ENCODE measurements at places on chromosomes 2 and 18.

DNA sequence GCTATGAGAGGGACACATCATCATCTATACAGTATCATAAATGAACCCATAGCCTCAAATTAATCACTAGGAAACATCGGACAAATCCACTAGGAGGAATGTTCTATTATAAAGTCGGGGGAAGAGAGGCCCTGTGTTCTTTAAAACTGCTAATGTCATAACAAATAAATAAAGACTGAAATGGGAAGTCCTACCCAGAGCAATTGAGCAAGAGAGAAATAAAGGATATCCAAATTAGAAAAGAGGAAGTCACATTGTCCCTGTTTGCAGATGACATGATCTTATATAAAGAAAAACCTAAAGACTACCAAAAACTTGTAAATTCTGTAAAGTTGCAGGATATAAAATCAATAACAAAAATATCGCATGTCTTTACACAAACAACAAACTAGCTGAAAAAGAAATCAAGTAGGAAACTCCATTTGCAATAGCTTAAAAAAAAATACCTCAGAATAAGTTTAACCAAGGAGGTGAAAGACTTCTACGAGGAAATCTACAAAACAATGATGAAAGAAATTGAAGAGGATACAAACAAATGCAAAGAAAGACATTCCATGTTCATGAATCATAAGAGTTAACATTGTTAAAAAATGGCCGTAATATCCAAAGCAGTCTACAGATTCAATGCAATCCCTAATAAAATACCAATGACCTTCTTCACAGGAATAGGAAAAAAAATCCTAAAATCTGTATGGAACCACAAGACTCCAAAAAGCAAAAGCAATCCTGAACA is 30.6 kb downstream of the RTN4 start:
- DNase-seq, result no peak

DNA sequence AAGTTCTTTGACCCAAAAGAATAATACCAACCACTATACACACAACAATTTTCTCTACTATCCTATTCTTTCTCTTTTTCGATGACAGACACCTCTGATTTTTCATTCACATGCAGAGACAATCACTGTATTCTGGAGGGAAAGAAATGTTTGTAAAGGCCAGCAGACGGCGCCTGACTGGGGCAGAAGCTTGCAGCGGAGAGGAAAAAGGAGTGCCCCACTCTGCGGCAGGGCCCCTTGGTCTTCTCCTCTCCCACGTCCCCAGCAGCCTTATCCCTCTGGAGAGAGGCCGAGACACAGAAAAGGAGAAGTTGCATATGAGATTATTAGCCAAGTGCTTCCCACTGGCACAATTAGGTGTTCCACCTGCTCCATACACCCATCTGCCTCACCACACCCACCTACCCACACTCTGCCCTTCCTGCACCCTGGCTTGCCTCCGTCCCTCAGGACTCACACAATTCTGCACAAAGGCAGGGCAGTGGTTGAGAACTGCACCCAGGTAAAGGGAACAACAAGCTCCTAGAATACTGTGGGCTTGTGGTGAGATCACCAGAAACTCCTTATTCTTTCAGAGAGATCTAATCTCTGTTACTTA is 687.3 kb downstream of the NRXN1 start:
- DNase-seq, result no peak

DNA sequence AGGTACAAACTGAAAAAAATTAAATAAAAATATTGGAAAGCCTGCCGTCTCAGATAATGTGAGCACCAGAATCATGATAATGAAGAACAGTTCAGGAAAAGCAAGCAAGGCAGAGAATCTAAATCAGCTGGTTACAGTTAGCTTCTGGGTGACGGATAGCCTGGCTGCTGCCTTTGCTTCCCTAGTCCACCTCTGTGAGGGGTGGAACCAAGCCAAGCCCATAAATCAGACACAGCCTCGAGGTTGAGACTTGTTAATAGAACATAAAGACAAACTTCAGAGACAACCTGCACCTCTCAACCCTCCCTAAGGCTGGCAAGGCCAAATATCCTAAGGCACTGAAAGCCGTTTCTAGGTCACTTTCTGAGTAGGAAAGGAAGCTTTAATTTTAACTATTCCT is 334.7 kb upstream of the SLC39A10 start:
- DNase-seq, result peak; percentile 37

DNA sequence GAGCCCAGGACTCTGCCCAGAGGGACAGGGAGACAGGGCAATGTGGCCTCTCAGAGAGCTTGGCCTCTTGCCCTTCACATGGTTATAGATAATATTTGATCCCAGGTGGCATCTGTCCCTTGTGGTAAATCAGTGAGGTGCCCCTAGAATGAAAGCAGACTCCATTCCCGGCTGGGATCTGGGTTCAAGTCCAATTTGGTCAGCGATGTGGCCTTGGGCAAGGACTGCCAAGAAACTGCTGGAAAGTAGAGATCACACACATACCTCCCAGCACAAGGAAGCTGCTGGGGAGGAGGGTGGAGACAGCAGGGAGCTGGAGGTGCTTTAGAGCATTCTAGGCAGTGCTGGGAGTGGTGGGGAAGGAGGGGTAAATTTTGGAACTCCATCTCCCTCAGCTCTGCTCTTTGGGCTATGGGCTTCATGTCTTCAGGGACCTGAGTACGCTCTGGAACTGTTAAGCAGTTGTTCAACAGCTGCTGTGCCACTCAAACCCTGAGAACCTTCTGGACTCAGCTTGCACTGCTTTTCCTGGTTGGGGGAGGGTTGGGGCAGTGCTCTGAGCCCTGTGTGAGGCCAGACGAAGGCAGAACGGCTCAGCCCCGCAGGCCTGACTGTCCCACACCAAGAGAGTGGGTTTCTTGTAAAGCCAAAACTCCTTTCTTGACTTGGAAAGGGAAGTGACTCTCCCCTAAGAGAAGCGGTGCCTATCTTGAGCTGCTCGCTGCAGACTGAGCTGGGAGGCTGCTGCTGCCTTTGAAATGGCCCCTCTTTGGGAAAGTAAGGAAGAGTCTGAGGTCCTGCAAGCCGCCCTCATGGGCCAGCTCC is 23.0 kb downstream of the INPP5D start:
- no peak for DNase-seq

DNA sequence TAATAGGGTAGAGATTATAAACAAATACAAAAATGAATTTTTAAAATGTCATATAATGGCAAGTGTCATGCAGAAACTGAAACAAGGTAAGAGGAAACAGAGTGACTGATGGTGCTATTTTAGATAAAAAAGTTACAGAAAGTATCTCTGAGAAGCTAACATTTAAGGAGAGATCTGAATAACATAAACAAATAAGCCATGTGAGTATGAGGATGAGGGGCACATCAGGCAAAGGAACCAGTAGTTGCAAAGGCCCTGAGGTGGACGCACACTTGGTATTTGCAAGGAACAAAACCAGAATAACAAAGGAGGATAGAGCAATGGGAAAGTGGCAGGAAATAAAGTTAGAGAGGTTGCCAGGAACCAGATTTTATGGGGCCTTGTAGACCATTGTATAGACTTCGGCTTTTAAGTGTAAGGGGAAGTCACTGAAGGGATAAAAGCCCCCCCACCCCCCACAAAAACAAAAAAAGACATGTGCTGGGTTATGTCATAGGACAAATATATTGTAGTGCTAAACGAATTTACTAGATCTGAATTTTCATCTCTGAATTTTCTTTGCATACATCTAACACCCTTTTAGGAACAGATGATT is 159.2 kb downstream of the DTNB start:
- no peak for DNase-seq

All from renal pelvis (tissue), 12 donors.